ENCODE measurements at places on chromosomes 2 and 18.

- no peak for DNase-seq
These were observed 47.2 kb downstream of the C1QL2 start for GRCh38 chr2:119111115-119111975.

DNA sequence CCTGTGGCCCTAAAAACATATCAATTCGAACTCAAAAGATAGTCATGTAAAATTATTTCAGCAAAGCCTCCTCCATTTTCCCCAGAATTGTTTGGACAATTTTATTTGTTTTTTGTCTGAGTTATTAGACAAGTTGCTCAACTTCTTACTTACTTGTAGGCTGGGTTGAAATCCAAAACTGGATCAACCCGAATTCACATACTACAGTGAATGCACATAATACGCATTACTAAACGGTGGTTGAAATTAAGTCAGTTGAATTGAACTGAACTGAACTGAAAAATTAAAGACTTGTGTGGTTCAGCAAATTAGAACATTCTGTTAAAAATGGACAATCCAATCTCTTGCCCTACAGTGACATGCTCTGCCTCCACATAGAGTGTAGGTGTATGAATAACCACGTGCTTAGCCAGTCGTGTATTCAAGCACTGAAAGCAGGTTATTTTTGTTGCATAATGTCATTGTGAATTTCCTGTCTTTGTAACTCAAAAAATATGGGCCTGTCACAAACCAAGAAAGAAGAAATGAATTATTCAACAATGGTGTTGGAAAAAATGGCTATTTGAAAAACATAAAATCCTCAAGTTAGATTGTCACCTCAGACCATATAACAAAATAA is 441.0 kb downstream of the TXNL1 start:
- no peak for DNase-seq

DNA sequence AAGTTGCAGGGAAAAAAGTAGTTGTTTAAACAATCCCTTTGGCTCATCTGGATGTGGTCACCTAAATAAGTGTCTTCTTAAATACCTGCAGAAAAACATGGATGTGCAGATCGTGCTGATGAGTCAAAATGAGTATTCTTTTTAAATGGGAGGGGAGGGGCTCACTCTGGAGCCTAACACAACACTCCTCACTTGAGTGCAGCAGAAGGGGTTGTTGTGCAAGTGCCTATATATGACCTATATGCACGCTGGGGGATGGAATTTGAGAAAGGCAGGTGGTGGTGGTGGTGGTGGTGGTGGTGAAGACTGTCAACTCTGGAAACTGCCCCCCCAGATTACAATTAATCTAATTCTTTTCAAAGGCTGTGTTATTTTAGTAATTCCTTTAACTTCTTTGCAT is 77.9 kb upstream of the FAM124B start:
- no peak for DNase-seq

DNA sequence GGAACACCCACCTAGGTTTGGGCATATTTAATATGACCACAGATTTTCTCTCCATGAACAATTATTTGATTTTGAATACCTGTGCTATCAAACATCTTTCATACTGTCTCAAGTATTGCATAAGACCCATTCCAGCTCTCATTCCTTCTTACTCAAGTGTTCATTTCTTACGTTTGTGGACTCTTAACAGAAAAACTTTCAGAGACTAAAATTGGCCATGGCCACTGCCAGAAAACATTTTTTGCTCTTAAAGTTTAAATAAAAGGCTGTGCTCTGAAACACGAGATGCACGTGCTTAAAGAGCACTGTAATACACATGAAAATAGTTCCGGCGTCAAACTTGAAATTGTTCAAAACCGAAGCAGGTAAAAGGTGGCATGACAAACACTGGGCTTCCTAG is 89.3 kb downstream of the LIMS1 start:
- DNase-seq = no peak

DNA sequence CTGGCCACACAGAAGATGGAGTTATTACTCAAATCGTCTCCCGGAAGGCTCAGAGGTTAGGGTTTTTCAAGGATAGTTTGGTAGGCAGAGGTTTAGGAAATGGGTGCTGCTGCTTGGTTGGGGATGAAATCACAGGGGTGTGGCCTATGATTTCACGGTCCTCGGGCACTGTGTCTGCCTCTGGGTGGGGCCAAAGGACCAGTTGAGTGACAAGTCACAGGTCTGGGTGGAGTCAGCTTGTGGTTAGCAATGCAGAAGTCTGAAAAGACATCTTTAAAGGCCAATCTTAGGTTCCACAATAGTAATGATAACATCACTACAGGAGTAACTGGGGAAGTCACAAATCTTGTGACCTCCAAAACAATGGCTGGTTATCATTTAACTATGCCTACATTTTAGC is 387.8 kb downstream of the ZNF521 start:
- DNase-seq = no peak

DNA sequence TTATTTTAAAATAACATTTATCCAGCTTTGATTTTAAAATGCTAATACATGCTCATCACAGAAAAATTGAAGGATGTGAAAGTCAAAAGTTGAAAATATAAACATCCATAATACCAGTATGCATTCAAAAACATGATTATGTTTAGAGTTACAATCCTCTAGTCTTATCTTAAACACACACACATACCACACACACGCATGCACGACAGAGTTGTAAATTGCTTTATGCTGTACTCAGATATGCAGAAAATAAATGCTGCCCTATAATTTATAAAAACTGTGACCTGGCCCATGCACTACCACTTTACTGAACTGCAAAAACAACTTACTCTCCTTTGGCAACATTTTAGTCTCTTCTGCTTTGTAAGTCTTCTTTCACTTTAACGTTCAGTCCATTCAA is 793.0 kb upstream of the FANCL start:
- DNase-seq = no peak

DNA sequence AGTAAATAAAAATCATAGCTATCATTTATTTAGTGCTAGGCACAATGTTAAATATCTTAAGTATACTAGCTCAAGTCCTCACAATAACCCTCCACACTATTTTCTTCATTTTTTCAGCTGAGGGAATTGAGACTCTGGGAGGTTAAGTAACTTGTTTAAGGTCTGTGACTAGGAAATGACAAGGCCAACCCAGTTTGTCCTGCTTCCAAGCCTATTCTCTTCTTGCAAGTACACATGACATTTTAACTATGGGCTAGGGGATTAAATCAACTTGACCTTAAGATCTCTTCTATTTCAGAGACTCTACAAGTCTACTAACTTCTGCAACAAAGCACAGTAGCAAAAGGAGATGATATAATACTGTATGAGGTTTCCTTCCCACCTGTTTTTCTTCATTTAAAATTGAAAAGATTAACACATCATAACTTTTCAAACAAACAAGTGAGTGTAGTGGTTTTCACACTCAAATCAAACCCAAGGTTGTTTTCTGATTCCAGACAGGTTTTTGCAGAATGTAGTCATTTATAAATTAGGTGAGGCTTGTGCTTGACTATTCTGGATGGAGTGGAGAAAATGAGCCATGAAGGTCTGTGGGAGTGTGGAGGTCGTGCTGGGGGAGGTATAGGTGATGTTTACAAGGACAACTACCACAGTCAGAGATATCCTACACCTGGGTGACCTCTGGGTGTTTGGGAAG is 57.0 kb downstream of the CD28 start:
- DNase-seq = no peak

DNA sequence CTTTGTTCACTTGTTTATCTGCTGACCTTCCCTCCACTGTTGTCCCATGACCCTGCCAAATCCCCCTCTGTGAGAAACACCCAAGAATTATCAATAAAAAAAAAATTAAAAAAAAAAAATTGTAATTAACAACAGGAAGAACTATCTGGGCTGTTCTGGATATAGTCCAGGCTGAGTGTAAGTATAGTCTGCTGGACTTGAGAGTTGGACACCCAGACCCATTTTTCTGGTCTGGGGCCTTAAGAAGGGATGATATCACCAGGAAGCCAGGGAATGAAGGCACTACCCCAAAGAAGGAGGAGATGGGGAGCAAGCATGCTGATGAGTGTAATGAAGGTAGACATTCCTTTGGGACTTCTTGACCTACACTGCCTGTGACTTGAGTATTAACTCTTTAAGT is 72.1 kb upstream of the ZFP36L2 start:
- DNase-seq = no peak

GRCh38 chr2:6493669-6494068 is 372.0 kb downstream of the CMPK2 start:
- DNase-seq = no peak

All from spleen (tissue), 13 donors.